ENCODE measurements at places on chromosomes 7 and 10. TPM values are rescaled to one million over a fixed set of nuclear protein-coding genes. Genes with fewer than 3 reads are reported as not detected.

The LIPK gene
- total RNA-seq: not detected

The AP1S1 gene
- 227 TPM for total RNA-seq

The VAX1 gene
- total RNA-seq: not detected

The BTRC gene
- total RNA-seq: 14.1 TPM

The NRAP gene
- total RNA-seq: not detected

The LIPF gene
- not detected for total RNA-seq
